NCI-H2107 (cell line): ENCODE measurements at places on chromosomes 7 and 10.

DNA sequence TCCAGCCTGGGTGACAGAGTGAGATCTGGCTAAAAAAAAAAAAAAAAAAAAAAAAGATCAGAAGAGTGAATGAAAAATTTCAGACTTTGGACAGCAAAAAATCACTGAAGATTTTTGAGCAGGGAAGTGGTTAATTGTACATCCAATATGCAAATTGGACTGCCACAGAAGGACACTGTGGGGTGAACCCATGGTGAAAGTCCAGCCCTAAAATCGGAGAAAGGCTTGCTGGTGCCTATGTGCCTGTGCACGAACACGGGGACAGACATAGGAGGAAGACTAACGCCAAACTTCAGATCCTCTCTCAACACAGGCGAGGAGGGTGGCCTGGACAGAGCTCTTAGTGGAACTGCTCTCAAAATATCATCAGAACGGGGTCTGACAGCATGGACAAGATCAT lies 65.5 kb downstream of the FAM171A1 start:
- DNase-seq: no peak

DNA sequence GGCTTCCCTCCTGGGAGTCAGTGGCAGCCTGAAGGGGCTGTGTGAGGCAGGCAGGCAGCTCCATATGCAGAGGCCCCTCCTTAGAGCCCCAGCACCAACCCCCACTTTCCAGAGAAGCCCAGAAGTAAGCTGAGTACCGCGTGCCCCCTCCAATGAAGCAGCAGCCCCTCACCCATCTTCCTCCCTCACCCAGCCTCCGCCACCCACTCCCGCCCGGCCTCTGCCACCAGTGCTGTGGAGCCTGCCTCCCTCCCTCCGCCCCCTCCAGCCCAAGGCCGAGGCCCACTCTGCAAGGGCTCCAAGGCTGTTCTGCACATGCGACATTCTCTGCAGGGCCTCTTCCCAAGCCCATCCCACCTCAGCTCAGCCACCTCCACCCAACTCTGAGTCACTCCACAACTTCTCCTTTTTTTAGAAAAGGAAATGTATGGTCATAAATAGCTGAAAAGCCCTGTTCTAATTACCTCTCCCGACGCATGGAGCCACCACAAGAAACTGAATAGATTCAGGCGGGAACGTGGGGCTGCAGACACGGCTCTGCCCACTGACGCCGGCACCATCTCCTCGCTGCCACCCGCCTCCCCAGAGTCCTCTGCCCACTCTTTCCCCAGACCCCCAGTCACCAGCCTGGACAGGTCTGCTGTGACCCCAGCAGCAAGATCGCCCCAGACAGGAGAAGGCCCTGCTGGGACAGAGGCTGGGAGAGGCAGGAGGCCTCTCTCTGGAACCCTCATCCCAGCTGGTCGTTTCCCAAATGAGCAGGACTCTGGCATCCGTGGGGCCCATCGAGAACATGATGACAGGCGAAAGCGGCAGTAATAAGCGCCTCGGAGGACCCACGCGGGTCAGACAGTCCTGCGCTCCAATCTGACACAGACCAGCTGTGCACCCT lies 213.9 kb downstream of the MAD1L1 start:
- no peak for DNase-seq

DNA sequence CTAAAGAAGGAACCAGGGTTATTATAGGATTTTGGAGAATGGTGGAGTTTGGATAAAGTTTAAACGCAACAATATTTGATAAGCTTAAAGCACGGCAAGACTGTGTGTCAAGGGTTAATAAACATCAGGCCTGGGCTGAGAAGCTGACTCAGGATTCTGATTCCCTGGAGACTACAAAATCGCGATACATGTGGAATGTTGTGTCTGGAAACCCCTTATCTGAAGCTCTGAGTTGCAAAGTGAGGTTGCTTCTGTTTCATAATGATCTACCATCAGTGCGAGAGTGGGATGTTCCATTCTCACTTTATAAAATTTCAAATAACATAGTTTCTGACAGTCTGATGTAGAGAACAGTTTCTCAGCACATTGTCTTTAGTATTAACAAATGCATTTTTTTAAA lies 7.8 kb downstream of the C1GALT1 start:
- DNase-seq: no peak

- DNase-seq: no peak
These were observed 10.9 kb downstream of the PDZD8 start for GRCh38 chr10:117364110-117364960.

- DNase-seq: no peak
These were observed 2.7 kb downstream of the SND1 start for GRCh38 chr7:127654404-127655394.

DNA sequence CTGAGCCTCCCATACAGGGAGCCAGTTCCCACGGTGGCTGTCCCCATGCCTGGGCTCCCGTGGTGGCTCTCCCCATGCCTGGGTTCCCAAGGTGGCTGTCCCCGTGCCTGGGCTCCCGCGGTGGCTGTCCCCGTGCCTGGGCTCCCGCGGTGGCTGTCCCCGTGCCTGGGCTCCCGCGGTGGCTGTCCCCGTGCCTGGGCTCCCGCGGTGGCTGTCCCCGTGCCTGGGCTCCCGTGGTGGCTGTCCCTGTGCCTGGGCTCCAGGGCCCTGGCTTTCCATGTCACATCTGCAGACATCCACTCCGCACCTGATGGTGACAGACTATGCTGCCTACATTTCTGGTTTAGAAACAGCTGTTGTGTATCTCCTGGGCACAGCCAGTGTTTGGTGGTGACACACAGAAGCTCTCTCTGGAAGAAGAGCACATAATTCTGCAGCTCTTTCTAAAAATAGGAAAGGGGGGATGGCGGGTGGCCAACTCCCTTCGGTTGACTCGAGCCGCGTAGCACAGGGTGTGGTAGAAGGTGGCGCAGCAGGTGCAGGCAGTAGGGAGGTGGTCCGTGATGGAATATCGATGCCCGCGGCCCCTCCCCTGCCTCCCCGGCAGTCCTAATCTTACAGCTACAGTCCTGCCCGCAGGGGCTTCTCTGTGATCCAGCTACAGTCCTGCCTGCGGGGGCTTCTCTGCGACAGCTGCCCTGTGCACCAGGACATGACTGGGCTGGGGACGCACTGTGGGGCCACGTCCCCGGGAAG lies 251.2 kb downstream of the DNAJB6 start:
- DNase-seq: no peak

DNA sequence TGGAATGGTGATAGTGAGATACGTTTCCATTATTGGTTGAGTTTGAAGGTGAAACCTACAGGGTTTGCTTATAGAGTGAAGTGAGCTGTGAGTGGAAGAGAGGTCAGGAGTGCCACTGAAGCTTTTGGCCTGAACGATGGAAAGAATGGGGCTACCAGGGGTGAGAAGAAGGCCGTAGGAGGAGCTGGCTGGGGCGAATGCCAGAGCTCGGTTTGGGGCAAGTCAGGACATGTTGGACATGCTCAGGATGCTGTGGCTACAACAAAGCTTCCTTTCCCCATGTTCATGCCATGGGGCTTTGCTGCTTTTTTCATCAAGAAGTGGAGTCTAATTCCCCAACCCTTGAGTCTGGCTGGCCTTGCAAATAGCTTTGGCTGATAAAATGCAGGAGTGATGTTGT lies 253.7 kb downstream of the GLRX3 start:
- no peak for DNase-seq

GRCh38 chr10:33721509-33721908 lies 387.0 kb upstream of the NRP1 start:
- no peak for DNase-seq

DNA sequence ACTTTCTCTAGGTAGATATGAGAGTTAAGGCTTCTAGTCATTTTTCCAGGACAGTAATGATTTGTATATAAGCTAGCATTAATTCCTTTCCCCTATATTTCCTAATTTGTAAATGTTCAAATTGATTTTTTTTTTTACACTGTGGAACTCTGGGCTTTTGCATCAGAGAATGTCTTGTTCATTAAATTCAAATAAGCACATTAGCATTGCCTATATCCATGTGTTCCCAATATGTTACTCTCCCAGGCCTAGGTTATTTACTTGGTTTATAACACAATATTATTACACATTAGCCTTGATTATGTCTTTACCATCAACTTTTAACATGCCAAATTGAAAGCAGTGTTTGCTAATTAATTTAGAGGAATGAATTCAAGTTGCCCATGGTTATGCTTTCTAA lies 83.4 kb upstream of the SAMD8 start:
- no peak for DNase-seq

DNA sequence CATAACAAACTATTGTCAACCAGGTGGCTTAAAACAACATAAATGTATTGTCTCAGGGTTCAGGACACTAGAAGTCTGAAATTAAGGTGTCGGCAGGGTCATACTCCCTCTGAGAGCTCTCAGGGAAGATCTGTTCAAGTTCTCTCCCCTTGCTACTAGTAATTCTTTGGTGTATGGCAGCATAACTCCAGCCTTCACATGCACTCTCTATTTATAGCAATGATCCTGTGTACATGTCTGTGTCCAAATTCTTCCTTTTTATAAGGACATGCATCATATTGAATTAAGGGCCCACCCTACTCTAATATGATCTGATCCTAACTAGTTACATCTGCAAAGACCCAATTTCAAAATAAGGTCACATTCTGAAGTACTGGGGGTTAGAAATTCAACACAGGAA lies 27.2 kb downstream of the CACNA2D1 start:
- DNase-seq: no peak

- DNase-seq: no peak
These were observed 203.7 kb downstream of the GLRX3 start for GRCh38 chr10:130339911-130340310.

DNA sequence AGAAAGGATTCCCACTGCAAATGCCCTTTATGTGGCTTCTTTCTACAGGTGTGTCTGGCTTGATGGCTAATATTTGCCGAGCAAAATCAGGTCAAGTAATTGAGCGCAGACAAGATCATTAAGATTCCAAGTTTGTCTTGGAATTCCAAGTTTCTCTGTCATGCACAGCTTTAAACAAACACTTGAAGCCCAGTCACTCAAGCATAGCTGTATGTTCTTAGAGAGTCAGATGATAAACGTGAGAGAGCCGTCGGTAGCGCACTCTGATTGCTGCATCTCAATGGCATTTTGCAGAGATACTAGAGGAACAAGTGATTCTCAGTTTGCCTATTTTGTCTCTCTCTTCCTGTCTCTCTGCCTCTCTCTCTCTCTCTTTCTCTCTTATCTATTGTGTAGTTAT lies 658 bp downstream of the DMBT1 start:
- DNase-seq: no peak

DNA sequence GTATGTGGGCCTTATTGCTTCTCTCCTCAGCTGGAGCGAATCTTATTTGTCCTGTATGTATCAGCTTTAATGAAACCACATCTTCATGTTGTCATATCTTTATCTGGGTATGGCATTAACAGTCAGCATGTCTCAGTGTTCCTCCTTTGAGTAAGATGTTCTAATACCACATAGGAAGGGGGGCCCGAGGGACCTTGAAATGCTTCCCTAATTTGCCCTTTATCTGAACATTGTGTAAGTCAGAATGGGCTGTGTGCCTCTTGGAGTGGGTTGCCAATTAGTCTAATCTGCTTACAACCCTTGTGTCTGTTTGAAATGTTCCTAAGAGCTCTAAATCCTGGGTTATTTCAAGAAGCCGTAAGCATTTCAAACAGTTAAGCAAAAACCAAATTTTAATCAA lies 623.8 kb downstream of the SUGCT start:
- DNase-seq: no peak

- no peak for DNase-seq
These were observed 430.0 kb downstream of the TYW1 start for GRCh38 chr7:67426654-67427053.

- DNase-seq: no peak
These were observed 223.7 kb downstream of the MAD1L1 start for GRCh38 chr7:2008936-2009540.

- DNase-seq: no peak
These were observed 250.3 kb downstream of the CNTNAP2 start for GRCh38 chr7:146366938-146367337.

- DNase-seq: no peak
These were observed 129.4 kb upstream of the PLPP4 start for GRCh38 chr10:120327675-120328074.

DNA sequence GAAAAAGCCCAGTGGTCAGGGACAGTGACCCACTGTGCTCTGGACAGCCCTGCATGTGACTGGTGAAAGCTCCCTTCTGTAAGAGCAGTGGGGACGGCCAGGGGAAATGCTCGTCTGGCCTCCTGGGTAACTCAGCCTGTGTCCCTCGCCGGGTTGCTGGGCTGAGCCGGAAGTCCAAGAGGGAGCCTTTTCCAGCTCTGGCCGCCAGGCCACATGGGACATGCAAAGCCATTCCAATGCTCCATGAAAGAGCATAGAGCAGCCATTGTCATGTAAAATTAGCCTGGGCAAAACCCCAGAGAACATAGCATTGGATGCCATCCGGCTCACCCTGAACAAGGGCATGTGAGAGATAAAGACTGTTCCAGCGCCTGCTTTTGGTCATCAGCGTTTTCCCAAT lies 64.9 kb upstream of the ADRB1 start:
- no peak for DNase-seq
